ENCODE measurements at places on chromosomes 13 and 19.
A peak's percentile ranks its signal among the peaks of the same experiment; 100 is the strongest.

DNA sequence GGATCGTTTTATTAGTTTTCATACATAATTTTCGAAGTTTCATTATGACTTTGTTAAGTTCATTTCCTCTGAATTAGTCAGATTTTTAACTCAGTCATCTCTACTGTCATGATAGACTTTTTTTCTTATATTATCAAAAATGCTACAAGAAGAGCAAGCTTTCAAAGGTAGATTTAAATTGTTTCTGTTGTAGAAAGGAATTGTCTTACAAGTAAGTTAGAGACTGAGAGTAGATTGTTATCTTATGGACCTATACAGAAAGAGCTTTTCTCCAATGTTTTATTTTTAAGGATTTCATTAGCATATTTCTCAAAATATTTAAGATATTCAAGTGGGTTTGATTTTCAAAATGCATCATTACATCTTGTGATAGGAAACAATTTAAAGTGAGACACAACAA is 2.7 kb downstream of the MAB21L1 start:
- DNase-seq = no peak

DNA sequence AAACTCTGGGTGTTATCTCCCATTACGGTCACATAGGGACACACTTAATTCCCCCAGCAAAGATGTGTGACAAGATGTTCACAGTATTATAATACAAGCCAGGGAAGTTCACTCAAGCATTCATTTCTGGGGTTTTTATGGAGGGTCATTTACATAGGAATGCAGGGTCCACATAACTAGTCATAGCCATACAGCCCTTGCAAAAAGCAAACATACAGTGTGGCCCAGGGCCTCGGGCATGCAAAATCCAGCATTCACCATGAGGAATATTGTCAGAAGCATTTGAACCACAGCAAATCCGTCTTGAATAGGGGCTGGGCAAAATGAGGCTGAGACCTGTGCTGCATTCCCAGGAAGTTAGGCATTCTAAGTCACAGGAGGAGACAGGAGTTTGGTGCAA is 13.0 kb upstream of the ZNF460 start:
- DNase-seq = no peak

DNA sequence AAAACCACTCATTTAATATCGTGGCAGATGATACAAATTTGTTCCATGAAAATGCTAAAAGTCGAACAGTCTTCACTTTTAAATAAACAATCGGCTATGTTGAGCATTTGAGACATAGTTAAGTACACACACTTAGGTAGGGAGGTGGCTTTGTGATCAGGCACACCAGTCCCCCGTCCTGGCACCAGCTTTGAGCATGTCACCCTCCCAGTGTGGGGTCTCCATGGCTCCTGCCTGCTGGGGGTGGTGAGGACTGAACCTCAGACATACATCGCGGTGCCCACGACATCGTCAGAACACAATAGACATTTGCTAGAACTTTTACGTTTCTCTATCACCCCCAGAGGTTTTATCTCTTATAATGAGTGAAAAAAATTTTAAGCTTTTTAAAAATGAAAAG is 62.0 kb downstream of the RFX2 start:
- no peak for DNase-seq

GRCh38 chr19:49488863-49489537 is 1.6 kb downstream of the RPL13A start:
- DNase-seq = peak; percentile 33

GRCh38 chr13:111460548-111461444 is 140.4 kb downstream of the TEX29 start:
- DNase-seq = no peak

GRCh38 chr13:113431171-113431570 is 22.1 kb downstream of the ADPRHL1 start:
- no peak for DNase-seq

GRCh38 chr19:1275260-1275975 is at the start of gene FAM174C:
Gene FAM174C, plus strand, starts transcription at chr19:1275530. Its CDS starts 20 bp downstream, at chr19:1275550.
- peak; percentile 98 for DNase-seq

GRCh38 chr13:76214001-76214400 is 577.9 kb downstream of the LMO7 start:
- DNase-seq = no peak

GRCh38 chr19:10227026-10227971 is 3.8 kb downstream of the S1PR2 start:
- no peak for DNase-seq

DNA sequence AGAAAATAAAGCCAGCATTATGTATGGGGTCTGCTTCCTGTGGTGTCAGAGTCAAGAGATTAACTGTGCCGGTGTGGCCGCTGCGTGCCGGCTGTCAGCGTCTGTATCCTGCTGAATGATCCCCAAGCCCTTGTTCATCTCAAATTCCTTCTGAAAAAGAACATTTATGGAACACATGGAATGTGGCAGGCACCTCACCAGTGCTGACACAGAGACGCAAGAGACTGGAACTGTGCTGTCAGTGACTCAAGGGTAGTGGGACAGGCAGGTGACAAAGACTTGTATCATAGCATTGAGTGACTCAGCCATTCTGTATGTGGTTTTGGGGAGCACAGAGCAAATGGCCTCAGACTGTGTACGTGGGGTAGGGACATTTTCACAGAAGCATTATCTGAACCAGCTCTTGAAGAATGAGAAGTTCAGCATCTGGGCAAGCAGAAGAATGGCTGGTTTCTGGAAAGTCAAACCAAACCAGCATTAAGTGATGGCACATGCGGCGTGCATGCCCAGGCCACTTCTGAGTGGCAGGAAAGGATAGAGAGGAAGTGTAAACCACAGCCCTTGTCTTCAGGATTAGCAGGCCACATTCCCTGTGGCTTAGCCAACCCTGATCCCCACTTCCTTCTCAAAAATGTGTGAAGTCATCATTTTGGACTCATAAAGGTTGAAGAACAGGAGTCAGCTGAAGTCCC is 54.0 kb upstream of the IRS2 start:
- DNase-seq = peak; percentile 47

GRCh38 chr19:16197188-16197621 is 506 bp upstream of the AP1M1 start:
- no peak for DNase-seq

DNA sequence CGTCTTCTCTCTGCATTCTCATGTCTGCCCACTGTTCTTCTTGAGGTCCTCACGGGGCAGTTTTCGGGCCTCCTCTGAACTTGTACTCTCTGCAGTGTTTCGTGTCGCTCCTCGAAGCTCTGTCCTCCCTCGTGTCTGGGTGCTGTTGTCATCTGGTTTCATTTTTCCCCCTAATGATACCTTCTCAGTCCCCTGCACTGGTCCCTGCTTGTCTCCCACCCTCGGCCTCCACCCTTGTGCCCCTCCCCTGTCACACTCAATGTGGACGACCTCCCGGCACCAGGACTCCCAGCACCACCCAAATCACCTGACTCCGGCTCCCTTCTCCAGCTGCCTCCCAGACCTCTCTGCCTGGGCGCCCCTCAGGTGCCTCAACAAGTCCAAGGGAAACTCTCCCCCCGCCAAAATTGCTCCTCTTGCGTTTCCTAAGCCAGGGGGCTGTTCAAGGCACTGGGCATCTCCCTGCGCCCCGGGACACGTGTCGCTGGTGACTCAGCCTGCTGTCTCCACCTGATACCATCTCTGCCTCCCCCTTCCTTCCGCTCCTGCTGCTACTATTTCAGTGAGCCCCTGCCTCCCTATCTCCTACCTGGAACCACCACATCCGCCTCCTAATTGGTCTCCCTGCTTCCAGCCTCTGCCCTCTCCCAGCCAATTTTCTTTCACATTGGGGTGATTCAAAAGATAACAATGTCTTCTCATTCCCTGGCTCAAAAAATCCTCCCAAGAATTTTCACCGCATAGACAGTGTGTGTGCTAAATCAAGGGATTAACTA is 49.5 kb downstream of the RFX2 start:
- peak; percentile 47 for DNase-seq

DNA sequence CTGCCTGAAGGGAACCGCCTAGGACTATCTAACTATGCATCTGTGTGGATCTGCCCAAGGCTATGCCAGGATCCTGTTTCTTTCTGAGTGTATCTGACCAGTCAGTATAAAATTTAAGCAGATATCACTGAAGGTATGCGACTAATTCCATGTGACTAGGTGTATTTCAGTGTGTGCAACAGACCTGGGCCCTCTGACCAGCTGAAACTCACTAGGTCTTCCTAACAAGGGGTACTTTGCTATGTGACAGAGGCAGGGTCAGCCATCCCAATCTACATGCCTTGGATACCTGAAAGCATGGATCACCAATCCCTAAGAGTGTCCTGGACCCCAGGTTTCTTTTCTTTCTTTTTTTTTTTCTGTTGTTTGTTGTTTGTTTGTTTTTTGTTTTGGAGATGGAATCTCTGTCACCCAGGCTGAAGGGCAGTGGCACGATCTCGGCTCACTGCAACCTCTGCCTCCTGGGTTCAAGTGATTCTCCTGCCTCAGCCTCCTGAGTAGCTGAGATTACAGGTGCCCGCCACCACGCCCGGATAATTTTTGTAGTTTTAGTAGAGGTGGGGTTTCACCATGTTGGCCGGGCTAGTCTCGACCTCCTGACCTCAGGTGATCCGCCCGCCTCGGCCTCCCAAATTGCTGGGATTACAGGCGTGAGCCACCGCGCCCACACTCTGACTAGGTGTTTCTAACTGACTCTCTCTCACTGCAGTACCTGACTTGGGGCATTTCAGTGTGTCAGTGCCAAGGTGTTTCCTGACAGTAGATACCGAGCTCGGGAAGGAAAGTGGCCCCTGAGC is 43.5 kb downstream of the FCGBP start:
- no peak for DNase-seq

DNA sequence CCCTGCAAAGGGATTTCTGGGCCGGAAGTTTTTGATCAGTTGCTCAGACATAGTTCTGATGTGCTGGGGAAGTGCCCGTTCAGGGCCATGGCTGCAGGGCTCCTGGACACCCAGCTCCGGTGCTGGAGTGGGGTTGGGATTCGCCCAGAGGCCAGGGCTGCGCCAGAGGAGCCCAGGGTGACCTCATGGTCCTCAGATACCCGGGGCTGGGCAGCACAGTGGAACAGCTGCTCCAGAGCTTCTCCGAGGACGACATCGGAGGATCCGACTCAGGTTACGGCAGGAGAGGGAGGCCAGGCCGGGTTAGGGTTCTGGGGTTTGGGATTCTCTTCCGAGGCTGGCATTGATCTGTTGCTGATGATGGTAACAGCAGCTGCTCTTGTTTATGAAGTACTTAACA is 20.9 kb downstream of the CARM1 start:
- no peak for DNase-seq

DNA sequence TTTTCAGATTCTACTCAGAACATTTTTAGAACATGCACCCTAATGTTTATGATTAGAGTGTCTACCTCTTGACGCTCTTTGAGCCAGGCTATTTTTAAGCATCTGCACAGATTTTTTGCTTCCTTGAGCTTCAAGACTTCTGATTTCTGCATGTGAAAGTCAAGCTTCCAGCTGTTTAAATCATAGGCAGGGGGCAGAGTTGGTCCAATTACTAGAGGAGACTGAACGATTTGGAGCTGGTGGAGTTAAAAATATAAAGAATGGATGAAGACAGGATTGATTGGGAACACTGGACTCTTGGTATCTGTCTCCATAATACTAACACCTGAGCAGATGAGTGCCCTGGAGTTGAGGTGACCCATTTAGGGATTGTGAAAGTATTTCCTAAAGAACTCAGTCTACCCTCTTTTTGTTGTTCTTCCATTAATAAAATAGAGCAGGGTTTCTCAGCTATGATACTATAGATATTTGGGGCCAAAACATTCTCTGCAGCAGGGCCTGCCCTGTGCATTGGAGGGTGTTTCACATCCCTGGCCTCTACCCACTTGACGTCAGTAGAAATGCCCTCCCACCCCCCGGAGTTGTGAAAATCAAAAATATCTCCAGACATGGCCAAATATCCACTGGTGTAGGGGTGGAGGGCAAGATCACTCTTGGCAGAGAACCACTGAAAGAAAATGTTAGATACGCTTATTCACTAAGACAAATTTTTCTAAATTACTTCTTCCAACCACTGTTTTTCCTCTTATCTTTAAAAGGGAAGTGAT is 160.1 kb downstream of the COG6 start:
- no peak for DNase-seq

DNA sequence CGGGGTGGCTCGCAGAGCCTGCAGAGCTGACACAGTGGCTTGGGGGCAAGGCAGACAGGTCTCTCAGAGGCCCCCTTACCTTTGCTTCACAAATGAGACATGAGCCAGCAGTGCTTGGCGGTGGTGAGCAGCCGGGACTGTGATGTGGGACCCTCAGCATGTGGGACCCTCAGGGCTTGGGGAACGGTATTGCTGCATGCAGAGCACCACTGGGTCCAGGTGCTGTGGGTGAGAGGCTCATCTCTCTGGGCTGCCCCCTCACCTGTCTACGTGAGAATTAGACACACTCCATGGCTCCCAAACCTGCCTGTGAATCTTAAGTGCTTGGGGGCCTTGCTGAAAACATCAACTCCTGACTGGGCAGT is 106.6 kb downstream of the COL4A2 start:
- DNase-seq = no peak

DNA sequence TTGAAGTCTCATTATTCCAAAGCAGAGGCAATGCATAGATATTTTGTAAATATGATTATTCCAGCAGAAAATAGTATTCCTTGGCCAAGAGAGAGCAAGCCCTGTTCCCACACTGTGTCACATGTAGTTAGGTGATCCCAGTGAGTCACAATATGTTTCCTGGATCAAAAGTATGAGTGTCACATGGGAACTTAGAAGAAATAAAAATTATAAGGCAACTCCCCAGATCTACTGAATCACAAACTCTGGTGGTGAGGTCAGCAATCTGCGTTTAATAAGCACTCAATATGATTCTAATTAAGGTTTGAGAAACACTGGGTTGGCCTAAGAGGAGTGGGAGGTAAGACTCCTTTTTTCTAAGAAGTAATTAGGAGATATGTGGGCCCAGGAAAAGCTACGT is 1504.5 kb upstream of the PCDH20 start:
- no peak for DNase-seq

DNA sequence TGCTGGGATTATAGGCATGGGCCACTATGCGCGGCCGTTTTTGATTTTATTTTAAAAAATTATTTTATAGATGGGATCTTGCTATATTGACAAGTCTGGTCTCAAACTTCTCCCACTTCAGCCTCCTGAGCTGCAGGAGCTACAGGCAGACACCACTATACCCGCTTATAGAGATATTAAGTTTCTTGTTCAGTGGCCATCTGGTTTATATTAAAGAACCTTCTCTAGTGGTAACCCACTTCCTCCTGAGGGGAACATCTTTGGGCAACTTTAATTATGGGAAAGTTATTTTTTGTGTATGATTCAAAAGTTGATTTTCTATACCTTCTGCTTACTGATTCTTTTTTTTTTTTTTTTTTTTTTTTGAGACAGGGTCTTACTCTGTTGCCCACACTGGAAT is 172.7 kb downstream of the KLF5 start:
- DNase-seq = no peak

DNA sequence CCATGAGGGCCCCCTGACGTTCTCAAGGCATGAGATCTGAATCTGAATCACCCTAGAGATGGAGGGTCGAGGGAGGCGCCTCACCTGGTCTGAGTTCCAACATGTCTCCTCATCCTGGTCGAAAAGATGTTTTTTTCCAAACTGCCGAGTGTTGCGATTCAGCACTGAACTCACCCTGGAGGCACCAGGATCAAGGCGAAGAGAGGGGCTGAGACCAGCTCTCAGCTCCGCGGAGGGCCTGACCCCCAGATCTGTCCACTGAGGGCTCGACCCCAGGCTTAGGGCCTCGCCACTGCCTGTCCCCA is 555 bp downstream of the NR2C2AP start:
- DNase-seq = peak; percentile 13

- DNase-seq = no peak
Observed at GRCh38 chr13:111899714-111900389, 167.1 kb upstream of the SOX1 start.
